ENCODE measurements at places on chromosomes 3 and 15.

- DNase-seq: no peak
Measured at GRCh38 chr3:147937891-147938290, 528.7 kb downstream of the ZIC1 start.

GRCh38 chr3:123344175-123344906, 104.5 kb downstream of the ADCY5 start:
- no peak for DNase-seq

DNA sequence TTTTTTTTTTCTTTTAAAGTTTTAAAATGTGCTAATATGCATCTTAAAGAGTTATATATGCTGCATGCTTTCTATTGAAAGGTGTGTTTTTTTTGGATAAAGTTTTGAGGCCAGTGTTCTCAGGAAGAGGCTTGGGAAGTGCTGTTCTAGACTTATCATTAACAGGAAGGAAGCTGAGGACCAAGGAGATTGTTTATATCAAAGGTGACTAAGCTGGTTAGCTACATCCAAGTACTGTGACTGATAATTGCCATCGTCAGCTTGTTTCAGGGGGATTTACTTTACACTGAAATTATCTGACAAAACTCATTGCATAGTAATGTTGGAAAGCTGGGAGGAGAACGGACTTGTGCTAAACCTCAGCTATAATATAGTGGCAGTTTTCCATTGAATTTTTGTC, 36.3 kb upstream of the UTS2B start:
- DNase-seq: no peak

GRCh38 chr3:19487386-19487785, 339.1 kb downstream of the KCNH8 start:
- no peak for DNase-seq

DNA sequence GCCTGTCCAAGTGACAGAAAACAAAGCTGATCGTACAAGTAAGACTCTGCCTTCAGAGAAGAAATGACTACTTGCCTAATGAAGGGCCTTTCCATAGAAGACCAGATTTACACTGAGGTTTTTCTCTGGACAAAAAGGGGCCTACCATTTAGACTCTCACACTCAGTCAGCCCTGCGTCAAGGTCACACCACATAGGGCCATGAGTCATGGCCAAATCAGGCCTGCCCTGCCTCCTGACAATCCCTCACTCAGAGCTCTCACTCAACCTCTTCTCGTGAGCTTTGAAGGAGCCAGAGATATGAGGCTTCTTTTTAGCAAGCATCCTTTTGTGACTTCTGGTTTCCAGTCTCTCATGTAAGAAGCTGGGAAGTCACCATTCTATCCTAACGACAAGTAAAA, 68.1 kb upstream of the NMNAT3 start:
- no peak for DNase-seq

DNA sequence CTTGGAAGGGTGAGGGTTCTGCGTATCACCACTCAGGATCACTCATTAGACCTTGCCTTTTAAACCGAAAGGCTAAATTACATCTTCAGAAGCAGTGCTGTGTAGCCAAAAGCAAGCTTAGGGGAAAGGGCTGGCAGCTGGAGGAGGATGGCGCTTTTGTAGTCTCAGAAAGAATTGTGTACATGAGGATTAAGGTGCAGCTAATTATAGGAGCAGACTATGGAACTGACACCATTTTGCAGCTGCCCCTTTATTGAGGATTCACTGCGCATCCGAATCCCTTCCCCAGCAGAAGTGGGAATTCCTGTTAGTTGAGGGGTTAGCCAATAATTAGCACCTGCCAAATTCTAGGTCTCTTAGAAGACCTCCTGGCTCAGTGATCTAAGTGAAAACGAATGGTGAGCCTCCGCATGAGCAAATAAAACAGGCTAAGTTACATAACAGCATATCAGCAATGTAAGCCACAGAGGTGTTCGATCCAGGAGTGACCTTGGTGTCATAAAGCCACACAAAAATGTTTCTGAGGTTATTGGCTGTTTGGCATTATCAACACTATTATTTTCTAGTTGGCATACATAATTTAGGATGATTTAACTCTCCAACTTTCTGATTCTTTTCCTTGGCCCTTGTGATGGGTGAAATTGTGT, 42.6 kb upstream of the SEMA6D start:
- no peak for DNase-seq

DNA sequence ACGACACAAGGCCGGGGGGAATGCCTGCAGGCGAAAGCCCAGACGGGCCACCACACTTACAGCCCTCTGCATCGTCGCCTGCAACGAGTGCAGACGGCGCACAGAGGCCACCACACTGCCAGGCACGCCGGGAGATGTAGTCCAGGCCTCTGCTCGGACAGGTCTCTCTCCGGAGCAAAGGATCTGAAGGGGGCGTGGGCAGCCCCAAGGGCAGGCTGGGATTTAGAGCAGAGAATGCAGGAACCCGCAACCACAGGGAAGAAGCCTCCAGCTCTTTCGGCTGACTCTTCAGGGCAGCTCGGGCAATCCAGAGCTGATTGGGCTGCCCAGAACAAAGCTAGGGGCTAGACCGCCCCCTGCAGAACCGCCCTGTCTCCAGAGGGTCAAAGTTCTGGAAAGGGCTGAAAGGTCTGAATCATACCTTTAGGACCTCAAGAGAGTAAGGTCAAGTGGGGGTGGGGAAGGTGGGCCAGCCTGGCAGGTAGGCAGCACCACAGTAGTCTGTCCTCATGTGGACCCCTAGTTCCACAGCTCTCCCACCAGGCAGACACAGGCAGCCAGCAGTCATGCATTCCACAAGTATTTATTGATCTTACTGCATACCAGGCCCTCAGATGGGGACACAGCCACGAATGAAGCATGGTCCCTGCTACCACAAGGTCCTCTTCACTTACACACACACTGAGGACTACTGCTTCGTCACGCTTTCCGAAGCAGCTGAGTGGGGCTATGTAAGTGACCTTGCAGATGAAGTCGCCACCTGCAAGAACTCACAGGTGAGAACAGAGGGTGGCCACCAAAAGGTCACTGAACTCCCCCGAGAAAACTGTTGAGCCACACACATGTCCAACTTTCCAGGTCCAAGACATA, at the start of gene AMT:
AMT (minus strand) TSS at position 95 of the 870 bp plus-strand sequence; CDS start at position 72, 23 bp downstream.
- DNase-seq: no peak

- no peak for DNase-seq
Measured at GRCh38 chr3:30730967-30731366, 124.6 kb downstream of the TGFBR2 start.

- no peak for DNase-seq
Measured at GRCh38 chr3:57864853-57865252, 108.7 kb downstream of the SLMAP start.

DNA sequence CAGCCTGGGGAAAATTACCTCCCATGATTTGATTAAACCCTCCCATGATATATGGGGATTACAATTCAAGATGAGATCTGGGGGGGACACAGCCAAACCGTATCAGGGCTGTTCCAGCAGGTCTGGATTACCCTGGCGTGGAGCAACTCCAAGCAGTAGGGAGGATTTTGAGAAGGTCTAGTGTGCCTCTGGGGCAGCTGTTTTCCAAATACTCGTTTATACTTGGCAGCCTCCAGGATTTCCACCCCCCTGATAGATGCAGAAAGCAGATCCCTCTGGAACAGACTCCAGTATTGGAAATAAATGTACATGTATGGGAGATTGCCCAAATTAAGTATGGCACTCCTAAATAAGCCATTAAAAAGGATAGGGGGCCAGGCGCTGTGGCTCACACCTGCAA, 7.7 kb upstream of the IRAK2 start:
- DNase-seq: no peak

DNA sequence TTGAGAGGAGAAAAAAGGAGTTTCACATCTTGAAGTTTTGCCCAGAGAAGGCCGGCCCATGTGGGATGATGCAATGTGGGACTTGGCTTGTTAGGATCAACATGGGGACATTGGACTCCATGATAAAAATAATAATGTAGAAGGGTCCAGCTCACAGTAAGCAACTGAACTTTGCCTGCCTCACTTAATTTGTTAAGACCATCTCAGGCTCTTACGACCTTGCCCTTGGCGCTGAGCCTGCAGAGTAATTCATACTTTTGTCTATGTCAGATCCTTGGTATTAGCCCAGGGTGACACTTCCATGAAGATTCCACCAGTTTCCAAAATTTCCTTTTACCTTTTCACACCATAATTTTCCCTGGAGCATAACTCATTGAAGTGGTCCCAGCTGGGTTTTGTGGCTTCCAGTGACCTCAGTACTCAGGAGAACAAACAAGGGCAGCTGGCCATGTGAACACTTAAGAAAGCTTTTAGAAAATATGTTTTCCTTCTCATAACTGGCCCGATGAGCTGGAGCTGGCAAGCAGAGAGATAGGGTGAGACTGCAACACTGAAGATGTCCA, 315.4 kb upstream of the RASGRP1 start:
- DNase-seq: no peak

- DNase-seq: no peak
Measured at GRCh38 chr3:23304424-23304823, 101.3 kb downstream of the UBE2E2 start.

DNA sequence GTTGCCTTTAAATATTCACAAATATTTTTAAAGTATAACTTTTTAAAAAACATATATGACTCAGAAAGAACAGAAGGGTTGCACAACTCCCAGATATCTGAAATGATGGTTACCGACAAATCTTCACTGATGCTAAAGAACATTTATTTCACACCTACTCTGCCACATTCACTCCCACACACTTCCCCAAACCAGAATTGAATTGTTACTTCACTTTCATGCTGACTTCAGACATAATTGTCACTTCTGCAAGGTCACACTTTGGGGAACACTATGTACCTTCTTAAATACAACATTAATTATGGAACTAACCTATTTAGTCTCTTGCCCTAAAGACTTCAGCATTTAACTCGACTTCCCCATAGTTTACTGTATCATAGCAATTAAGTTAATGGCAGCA, 795.1 kb downstream of the FHIT start:
- no peak for DNase-seq

GRCh38 chr15:52496776-52497470, 31.8 kb downstream of the MYO5A start:
- DNase-seq: peak; percentile 0

DNA sequence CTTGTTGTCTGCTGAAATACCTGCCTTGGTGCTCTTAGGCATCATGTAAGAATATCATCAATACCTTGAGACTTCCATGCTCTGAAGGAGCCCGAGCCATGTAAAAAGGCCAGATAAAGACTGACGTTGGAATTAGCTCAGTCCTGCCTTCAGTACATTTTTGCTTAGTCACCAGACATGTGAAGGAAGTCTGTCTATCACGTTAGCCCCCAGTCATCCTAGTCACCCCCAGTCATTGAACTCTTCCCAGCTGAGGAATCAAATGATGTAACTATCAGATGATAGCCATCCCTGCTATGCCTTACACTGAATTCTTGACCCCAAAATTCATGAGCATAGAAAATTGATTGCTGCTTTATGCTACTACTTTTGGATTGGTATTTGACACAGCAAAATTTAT, 351.2 kb upstream of the SGO1 start:
- DNase-seq: no peak

DNA sequence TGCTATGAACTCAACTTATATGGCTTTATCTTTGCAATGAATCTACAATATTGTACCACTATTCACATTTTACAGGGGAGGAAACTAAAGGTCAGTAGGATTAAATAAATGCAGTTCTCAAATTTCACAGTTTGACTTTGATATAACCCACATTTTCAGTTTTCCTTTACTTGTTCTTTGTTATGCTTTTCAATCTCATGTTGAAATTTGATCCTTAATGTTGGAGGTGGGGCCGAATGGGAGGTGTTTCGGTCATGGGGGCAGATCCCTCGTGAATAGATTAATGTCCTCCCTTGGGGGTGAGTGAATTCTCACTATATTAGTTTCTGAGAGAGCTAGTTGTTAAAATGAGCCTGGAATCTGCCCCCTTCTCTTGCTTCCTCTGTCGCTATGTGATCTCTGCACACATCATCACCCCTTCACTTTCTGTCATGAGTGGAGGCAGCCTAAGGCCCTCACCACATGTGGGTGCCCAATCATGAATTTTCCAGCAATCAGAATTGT, 44.7 kb downstream of the CD200 start:
- DNase-seq: no peak

- DNase-seq: no peak
Measured at GRCh38 chr15:20355256-20355868, 186.2 kb downstream of the GOLGA6L6 start.

- DNase-seq: no peak
Measured at GRCh38 chr3:119359476-119360326, 65.5 kb downstream of the ARHGAP31 start.

Measured in NCI-H1694 (cell line).